ENCODE measurements at places on chromosomes 2 and 18. TPM values are rescaled to one million over a fixed set of nuclear protein-coding genes. Genes with fewer than 3 reads are reported as not detected.

The MATN3 gene
- total RNA-seq = 6.4 TPM

The INHA gene
- total RNA-seq = 0.31 TPM

The SKOR2 gene
- total RNA-seq = not detected

The RESP18 gene
- total RNA-seq = not detected

The NRP2 gene
- total RNA-seq = 22.0 TPM

The SLC5A7 gene
- 0.17 TPM for total RNA-seq

The GDF7 gene
- 0.19 TPM for total RNA-seq

The ACTR3 gene
- 138 TPM for total RNA-seq

The MGAT4A gene
- 5.6 TPM for total RNA-seq

The MYL1 gene
- not detected for total RNA-seq

The BOLL gene
- total RNA-seq = 0.04 TPM

The RAB27B gene
- 0.31 TPM for total RNA-seq

The LINC00305 gene
- not detected for total RNA-seq

The POTEC gene
- total RNA-seq = not detected

The MROH2A gene
- not detected for total RNA-seq

The CLEC4F gene
- total RNA-seq = not detected

The ARMC9 gene
- total RNA-seq = 63.6 TPM

The CRYGC gene
- not detected for total RNA-seq

All from GM23338 (cell line).